ENCODE measurements at places on chromosomes 5 and 9.

- no peak for DNase-seq
These were observed 46.4 kb downstream of the STXBP1 start for GRCh38 chr9:127658428-127658827.

- DNase-seq, result peak; percentile 52
These were observed 709 bp downstream of the WHRN start for GRCh38 chr9:114504341-114505186.

DNA sequence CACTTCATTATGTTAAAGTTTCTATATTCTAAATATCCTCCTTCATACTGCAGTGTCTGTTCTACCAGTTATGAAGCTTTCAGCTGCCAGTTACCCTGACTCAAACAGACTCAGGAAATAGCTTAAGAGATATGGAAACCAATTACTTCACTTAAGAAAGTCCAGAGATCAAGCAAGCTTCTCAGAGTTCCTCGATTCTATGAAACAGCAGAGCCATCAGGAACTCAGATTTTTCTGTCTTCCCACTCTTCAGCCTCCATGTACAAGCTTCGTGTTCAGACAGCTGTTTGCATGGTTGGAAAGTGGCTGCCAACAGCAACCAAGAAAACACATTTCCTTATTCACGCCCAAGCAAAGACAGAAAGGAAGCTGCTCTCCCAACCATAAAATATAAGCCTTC, 216.1 kb downstream of the ACTL7B start:
- DNase-seq, result no peak

- no peak for DNase-seq
These were observed 106.7 kb upstream of the PHYKPL start for GRCh38 chr5:178339272-178339671.

GRCh38 chr5:59139695-59140094, 556.8 kb downstream of the RAB3C start:
- DNase-seq, result no peak

GRCh38 chr5:74541381-74541781, 99.1 kb downstream of the ENC1 start:
- DNase-seq, result no peak

DNA sequence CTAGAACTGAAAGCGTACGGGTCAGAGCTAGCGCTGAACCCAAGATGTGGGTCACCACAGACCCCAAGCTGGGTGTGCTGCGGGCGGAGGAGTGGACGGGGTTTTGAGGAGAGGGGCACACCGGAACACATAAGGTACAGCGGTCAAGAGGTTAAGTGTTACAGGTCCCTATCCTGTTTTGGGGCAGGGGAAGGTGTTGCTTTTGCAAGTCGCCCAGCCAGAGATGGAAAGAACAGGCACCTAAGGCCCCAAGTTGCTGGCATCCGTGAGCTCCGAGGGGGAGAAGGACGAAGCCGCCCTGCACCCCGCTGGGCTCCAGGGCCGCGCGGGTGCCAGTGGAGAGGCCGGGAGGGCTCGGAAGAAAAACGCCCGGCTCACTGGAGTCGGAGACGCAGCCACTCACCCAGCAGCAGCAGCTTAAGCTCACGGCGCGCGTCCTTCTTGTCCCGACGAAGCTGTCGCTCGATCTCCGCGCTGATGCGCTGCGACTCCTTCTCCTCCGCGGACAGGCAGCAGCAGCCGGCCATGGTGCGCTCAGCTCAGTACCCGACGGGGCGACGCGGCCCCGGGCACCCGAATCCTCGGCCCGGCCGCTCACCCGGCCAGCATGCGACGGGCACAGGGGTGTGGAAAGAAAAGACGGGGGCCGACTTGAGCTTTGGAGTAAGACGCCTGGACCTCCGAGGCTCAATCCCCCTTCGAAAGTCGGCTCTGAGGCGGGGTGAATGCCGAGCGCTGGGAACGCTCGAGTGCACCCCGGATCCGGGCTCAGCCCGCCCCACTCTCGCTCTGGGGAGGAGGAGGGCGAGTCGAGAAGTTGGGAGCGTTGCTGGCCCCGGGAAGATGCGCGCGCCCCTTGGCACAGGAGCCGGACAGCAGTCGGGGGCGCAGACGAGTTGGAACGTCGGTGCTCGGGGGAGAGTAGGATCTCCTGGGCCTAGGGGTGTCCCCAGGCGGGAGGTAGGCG, 572 bp downstream of the GNA14 start:
- no peak for DNase-seq

Measured in CD4-positive, alpha-beta T cell treated with Interleukin-21 for 1 hour (primary cell).